Stimulated activated CD4-positive, alpha-beta T cell treated with anti-CD3 and anti-CD28 coated beads, Interleukin-1b, Interleukin-23, amount 100 ng/mL, for 1 hour (primary cell): ENCODE measurements at places on chromosomes 11 and 22.

GRCh38 chr22:32144496-32145274 is 14.4 kb downstream of the C22orf42 start:
- DNase-seq: no peak

DNA sequence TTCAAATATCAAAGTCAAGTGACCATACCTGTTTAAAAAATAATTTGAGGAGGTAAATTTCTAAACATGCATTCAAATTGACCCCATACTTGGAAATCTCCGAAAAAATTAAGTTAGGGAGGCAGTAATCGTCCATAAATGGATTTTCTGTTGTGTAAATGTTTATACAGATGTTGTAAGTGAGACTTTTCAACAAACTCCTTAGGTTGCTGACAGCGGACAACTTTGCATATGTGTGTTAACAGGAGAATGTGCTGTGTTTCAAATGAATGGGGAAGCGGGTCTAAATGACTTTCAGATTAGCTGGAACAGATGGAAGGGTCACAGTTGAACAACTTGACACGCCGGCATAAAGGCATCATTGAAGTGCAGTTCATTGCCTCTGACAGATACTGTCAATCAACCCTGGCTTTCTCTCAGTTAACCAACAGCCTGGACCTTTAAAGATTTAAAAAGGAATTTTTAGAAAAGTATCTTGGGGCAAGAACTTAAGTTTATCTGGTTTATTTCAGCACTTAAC is 98.2 kb upstream of the DBX1 start:
- DNase-seq: no peak

DNA sequence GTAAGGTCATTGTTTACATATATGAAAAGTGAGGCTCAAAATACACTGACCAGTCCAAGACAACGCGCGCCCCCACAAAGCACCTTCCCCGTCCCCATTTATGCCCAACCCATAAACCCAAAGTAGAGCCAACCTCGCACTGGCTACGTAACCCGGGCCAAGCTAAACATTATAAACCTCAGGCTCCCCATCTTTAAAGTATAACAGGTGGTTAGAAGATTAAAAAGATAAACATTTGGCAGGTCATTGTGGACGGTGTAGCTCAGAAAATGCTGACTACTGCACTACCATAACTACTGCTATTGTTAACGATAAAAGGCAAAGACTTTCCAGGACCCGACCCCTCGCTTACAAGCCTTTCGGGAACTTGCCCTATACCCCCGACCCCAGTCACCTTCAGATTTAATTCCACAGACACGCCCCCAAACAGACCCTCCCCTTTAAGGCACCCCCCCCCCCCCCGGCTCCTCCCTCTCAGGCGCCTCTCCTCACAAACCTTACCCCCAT is 470 bp downstream of the NUMA1 start:
- DNase-seq: no peak

DNA sequence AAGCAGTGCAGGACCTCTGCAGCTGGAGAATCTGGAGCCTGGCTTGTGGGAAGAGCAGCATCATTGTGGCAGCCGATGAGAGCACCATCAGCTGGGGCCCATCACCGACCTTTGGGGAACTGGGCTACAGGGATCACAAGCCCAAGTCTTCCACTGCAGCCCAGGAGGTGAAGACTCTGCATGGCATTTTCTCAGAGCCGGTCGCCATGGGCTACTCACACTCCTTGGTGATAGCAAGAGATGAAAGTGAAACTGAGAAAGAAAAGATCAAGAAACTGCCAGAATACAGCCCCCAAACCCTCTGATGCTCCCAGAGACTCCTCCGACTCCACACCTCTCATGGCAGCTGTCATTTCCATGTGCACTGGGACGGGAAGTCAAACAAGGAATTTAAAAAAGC is 35.6 kb downstream of the ASRGL1 start:
- no peak for DNase-seq
